Naive thymus-derived CD8-positive, alpha-beta T cell (primary cell): ENCODE measurements at places on chromosomes 6 and 20. TPM values are rescaled to one million over a fixed set of nuclear protein-coding genes. Genes with fewer than 3 reads are reported as not detected.

The PNLDC1 gene
- 0.36 TPM for total RNA-seq

The ZKSCAN3 gene
- total RNA-seq, result 8.7 TPM

The PNPLA1 gene
- not detected for total RNA-seq

GRCh38 chr6:148671085-148671484 is 75.7 kb upstream of the UST start:
- H3K27me3 ChIP-seq, result peaks cover 23% of the 10 kb centered on the region
- H3K4me3 ChIP-seq, result no peak overlapping the region
- no peak overlapping the region for H3K27ac ChIP-seq
